Neural crest cell (in vitro differentiated cells): ENCODE measurements at places on chromosomes 12 and 14. TPM values are rescaled to one million over a fixed set of nuclear protein-coding genes. Genes with fewer than 3 reads are reported as not detected.

Gene TOMM20L
- 0.42 and 0.52 TPM in 2 replicates for total RNA-seq

Gene RAD9B
- total RNA-seq = 0.23 and 0.50 TPM in 2 replicates

Gene CAPS2
- 6.6 and 7.3 TPM in 2 replicates for total RNA-seq

Gene FLRT2
- total RNA-seq = 13.5 and 14.9 TPM in 2 replicates

Gene NFE2
- 0.32 TPM in 1 of 2 replicates, not detected in the other for total RNA-seq

Gene AKAP3
- total RNA-seq = 2.8 and 3.5 TPM in 2 replicates

Gene MMAB
- 84.9 and 95.6 TPM in 2 replicates for total RNA-seq

Gene GPD1
- 0.16 and 0.49 TPM in 2 replicates for total RNA-seq

Gene RASSF9
- total RNA-seq = not detected in 2 replicates

Gene EML5
- 1.3 TPM in 2 replicates for total RNA-seq

Gene MYF6
- total RNA-seq = not detected in 2 replicates

GRCh38 chr12:22797701-22798100 lies 172.7 kb downstream of the ETNK1 start:
- DNase-seq = no peak

GRCh38 chr14:89489761-89490437 lies 72.9 kb upstream of the FOXN3 start:
- DNase-seq = no peak

- DNase-seq = no peak
These were observed 19.0 kb upstream of the NUDT14 start for GRCh38 chr14:105200074-105200473.

DNA sequence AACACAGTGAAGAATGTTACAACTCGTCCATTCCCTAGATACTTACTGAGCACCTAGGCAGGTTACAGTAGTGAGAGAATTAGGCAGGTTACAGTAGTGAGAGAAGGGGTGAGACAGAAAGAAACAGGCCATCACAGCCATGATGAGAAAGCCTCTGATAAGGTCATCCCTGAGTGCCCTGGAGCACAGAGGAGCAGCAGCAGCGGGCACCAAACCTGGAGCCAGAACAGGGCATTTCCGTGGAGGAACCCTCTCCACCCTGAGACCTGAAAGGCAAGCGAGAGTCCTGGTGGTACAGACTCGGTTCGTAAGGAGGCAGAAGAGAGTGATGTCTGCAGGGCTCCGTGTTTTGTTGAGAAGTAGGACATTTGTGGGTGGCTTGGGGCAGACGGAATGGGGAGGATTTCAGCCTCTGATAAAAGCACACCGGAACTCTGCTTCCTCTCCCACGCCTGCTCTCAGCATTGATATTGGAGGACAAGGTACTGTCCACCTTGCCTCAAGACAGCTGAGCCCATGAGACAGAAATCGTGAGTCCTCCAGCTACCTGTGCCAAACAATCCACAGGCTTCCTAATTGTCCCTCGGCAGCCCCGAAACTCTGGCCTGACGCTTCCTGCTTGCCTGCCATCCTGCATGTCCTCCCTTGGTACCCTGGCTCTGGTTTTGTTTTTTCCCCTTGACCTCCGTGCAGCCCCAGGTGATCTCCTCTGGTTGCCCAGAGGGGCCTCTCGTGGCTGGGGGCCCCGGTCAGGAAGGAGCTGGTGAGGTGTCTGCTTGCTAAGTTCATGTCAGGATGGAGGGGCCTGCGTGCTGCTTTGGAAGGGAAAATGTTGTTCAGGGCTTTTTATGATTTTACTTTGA lies 136.1 kb downstream of the GCH1 start:
- DNase-seq = no peak

- DNase-seq = peak; percentile 61
These were observed 318.4 kb downstream of the RAD51B start for GRCh38 chr14:68137704-68138619.

DNA sequence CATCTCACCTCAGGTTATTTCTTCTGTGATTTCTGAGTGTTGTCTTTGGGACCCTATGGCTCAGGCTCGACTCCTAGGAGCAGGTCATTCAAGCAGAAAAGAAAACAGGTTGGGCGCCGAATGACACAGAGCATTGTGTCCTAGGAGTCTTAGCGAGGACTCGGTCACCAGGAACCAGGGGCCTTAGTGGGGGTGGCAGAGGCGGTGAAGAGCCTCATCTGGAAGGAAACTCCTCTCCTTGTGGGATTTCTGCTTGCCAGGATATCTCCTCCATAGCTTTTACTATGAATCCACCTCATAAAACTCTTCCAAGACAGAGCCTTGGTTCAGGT lies 630 bp downstream of the PLEKHH1 start:
- DNase-seq = peak; percentile 15

DNA sequence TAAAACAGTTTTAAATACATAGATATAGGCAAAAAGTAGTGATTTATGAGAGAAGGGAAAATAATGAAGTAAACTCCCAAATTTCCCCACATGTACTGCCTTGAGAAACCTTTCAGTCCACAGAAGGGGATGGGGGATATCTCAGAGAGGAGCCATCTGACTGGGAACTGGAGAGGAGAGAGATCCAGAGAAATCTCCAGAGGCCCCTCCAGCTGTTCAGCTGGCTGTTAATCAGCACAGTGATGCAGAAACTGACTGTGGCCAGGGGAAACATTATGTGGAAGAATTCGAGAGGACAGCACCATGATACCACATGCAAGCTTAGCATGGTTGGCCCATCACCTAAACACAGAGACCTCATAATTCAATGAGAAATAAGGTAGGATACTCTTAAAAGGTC lies 1165.9 kb upstream of the TMEM132C start:
- no peak for DNase-seq

GRCh38 chr12:74619084-74619483 lies 81.4 kb downstream of the ATXN7L3B start:
- DNase-seq = no peak

DNA sequence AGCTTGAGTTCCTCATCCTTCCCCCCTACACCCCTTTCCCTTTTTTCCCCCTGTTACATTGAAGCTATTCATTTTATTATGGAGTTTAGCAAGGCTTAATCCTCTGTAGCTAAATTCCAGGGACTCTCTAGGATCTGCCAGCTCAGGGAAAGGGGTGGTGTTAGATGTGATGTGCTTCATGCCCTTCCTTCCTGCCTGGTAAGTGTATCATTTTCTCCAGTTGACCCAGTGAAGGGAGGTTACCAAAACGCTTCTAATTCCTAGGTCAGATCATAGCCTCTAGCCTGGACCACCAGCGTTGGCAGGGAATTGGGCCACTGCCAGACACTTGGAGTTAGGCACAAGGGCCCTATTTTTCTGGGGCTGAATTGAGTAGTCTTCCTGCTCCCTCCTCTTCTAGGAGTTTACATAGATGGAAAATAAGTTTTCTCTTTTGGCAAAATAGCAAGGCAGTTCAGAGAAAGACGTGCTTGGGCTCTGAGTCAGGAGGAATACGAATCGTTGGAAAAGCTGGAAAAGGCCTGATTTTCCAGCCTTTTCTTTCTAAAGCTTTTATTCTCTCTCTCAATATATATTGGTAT lies 88.3 kb downstream of the NPAS3 start:
- peak; percentile 3 for DNase-seq

GRCh38 chr14:41137741-41138140 lies 468.9 kb upstream of the LRFN5 start:
- no peak for DNase-seq

DNA sequence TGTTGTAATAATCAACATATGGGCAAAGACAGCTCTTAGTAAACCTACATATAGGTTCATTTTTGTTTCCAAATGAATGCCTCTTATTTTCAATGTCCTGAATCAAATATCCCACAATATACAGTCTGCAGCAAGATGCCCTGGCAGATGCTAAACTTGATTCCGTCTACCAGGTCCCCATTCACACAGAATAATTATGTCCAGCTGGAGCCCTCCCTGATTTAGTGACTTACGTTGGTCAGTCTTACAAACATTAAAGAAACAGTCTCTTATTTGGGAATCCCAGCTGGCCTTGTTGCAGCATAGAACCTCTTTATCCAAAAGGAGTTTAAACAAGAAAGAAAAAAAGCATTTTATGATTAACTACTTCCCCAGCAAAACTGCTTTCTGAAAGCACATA lies 82.7 kb upstream of the BMP4 start:
- no peak for DNase-seq

GRCh38 chr14:47935332-47935731 lies 259.9 kb upstream of the MDGA2 start:
- DNase-seq = no peak

GRCh38 chr14:78297858-78298257 lies 127.7 kb downstream of the NRXN3 start:
- DNase-seq = no peak

DNA sequence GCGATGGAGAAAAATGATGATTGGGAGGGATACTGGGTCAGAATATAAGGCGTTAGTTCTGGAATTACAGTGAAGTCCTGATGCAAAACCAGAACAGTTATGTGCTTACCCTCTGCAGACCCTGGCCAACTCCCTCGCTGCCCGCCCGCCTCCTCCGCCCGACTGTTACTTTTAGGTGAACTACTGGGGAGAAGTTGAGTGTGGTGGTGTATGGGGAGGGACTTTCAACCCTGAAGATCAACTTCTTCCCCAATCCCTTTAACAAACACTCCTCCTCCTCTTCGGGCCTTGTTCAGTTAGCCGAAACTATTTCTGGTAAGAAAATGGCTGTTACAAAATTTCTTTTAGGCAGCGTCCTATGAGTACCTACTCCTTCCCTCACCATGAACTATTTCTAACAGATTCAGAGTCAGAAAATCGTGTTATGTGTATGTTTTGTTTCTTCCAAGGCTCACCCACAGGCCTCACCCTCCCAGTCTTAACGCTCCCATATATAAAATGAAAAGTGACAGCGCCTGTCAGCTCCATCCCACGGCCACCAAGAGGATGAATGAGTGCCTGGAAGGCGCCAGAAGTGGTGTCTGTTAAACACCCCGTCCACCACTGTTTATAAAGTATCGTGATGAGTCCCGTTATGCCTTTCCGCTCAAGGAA lies 1.3 kb downstream of the FBXO33 start:
- DNase-seq = no peak

DNA sequence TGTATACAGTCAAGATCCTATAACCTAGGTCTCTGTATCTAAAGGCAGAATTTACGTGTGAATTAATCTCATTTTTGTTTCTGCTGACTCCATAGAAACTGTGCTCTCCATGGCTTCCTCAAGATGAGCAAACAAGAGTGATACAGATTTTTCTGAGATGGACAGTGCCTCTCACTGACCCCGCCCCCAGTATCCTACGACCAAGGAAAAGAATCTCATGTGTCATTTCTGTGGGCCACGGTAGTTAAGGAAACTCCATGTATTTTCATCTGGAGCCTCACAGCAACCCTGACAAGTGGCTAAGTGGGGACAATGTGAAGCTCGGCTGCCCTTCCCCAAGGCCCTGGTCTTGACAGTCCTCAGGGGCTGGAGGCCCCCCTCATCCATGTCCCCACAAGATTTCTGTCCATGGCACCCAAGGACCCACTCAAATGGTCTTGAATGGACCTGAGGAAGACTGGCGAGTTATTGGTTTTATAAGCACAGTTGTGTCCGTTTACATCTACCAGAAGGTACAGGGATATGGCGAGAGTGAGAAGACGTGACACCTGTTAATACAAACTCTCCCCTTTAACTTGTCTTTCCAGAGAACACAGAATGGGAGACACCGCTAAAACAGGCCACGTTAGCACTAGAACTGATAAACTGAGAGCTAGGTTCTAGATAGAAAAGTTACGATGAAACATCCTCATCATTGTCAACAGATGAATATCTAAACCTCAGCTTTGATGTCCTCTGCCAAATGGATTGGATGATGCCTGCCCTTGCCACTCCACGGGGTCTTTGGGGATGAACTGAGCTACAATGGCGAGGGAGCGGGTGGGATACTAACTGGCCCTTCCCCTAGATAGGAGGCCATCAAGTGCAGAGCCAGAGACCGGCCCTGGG lies 108.4 kb upstream of the EGLN3 start:
- no peak for DNase-seq

DNA sequence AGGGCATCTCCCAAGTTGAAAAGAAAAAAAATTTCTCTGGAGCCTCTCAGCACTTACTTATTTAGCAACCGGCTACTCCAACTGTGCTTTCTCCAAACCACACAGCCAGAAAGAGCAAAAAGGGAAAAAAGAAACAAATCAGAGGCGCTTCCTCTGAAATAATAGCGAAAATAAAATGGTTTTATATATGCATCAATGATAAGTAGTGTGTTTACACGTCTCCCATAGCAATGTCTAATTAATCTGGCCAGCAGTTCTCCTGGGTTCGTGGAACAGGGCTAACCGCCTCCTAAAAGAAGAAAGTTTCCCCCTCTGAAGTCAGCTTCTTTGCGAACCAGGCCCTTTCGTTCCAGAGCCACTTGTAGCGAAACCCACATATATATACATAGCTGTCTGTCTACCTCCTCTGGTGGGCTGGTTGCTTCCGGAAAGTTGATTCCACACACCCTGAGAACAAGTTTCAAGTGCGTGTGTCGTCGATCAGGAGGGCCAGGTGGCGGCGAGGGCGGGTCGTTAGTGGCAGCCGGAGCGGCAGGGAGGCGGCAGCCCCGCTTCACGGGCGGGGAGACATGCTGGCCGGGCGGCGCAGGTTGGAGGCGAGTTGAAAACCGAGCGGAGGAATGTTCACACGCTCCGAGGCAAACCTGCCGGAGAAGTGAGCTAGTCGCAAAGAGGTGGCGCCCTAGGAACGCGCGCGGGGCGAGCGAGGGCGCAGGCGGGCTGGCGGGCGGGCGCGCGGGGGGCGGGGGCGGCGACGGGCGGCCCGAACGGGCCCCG lies 2.7 kb downstream of the PTHLH start:
- peak; percentile 37 for DNase-seq

GRCh38 chr12:66119229-66119869 lies 11.2 kb downstream of the LLPH start:
- no peak for DNase-seq

- DNase-seq = no peak
These were observed 140.8 kb downstream of the PTCSC3 start for GRCh38 chr14:36035675-36036074.

DNA sequence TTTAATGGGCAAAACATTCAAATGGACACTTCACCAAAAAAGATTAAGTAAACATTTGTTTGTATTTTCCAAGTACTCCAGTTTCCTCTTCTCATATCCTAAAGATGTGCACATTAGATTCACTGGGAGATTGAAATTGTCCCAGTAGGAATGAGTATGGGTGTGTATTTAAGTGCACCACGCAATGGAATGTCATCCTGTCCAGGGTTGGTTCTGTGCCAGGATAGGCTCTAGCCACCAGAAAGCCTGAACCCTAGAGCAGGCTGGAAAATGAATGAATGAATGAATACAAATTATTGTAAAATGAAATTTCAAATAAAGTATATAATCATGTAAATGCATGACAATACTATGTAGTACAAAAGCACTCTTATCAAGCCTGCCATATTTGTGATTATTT lies 14.0 kb downstream of the CEP83 start:
- DNase-seq = no peak

- no peak for DNase-seq
These were observed 174.7 kb upstream of the DAAM1 start for GRCh38 chr14:59013672-59014298.

GRCh38 chr14:61552241-61552640 lies 143.1 kb upstream of the HIF1A start:
- DNase-seq = no peak

GRCh38 chr12:32901553-32901952 lies 5.0 kb upstream of the PKP2 start:
- DNase-seq = no peak

- DNase-seq = no peak
These were observed 74.1 kb downstream of the SLC8A3 start for GRCh38 chr14:70114621-70115156.

GRCh38 chr14:104223101-104224041 lies 85.0 kb downstream of the KIF26A start:
- no peak for DNase-seq
